Cerebellar nuclear complex (tissue), 1 donor: ENCODE measurements at places on chromosomes 4 and X.

GRCh38 chr4:180380733-180381132, 1862.5 kb upstream of the TENM3 start:
- DNase-seq: no peak

DNA sequence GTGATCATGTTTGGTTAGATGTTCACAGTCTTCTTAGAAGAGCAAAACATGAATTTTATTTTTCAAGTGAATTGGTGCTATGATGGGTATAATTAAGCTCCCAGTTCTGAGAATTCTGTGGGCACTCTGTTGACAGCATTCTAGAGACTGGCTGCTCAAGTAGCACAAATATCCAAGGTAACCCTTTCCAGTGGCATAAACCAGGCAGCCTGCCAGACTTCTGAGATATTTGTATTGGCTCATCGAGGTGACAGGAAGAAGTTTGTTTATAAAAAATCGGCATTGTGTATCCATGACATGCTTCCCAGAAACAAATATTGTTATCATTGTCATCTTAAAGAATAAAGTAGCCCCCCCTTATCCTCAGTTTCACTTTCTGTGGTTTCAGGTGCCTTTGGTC, 28.3 kb downstream of the LANCL3 start:
- no peak for DNase-seq

DNA sequence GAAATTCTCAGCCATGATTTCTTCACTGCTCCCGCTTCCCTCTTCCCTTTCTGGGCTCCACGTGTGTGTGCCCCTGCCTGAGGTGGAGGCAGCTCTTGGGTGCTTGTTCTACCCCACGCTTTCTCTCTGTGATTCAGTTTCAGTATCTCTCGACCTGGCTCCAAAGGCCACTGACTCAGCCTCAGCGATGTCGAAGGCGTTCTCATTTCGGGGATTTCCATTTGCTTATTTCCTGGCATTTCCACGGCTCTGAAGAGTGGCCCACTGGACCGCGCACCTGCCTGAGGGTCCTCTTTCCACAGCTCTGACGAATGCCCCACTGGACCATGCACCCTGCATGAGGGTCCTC, 52.4 kb downstream of the GAK start:
- DNase-seq: no peak

DNA sequence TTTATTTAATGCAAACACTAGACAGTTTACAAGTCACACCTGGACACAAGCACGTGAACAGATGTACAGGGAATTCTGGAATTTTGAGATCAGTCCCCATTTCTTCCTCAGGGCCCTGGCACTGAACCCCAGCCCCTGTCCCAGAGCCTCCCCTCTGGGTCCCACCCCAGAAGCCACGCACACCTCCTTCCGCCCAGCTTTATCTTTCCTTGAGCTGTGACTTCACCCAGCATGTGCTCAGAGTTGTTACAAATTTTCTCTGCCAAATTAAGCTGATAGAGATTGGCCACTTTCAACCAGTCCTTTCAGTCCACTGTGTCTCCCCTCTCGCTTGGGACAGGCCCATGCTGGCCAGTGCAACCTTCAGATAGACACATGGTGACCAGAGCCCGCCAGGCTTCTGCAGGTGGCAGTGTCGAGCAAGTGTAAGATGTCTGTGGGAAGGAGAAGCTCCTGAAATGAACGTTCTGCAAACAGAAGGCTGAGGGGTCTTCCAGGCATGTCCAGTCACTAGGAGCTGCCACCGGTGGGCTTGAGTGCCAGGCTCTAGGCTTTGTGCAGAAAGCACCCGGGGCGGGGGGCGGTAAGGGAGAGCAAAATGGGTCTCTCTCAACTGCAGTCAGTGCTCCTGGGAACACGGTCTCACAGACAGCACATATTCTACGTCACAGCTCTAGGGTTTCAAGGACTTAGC, 73.3 kb downstream of the MTMR1 start:
- DNase-seq: no peak

DNA sequence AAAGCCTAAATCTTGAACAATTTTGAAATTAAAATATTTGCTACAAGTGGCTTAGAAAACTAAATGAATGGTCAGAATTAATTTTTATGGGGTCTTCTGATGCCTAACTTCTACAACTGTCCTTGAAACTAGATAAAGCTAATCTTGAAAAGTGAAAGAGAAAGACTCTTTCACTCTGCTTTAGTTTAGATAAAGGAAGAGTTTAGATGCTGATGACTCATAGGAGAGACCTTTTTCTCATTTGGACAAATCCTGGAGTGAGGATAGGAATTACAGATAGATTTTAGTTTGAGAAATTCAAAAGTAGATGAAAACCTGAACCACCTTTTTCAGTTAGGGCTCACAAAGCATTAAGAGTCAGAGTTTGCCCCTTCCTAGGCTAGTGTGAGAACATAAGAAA, 342.3 kb upstream of the GRID2 start:
- no peak for DNase-seq

DNA sequence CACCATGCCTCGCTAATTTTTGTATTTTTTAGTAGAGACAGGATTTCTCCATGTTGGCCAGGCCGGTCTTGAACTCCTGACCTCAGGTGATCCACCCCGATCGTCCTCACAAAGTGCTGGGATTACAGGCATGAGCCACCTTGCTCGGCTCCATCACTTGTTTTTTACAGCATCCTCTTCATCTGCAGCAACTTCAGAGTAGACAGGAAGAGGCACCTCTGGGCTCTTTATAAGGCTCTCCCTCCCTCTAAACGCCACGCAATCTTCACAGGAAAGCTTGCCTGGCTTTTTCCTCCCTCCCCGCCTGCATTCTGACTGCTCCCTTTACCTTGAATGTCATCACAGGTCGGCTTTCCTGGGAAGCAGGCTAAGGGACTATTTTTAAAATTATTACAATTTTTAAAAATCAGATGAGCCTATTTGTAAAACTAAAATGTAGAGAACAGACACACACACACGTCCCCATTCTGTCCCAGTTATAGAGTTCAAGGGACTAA, 111.5 kb upstream of the LDB2 start:
- no peak for DNase-seq

GRCh38 chr4:121114756-121115155, 42.4 kb upstream of the NDNF start:
- DNase-seq: no peak

DNA sequence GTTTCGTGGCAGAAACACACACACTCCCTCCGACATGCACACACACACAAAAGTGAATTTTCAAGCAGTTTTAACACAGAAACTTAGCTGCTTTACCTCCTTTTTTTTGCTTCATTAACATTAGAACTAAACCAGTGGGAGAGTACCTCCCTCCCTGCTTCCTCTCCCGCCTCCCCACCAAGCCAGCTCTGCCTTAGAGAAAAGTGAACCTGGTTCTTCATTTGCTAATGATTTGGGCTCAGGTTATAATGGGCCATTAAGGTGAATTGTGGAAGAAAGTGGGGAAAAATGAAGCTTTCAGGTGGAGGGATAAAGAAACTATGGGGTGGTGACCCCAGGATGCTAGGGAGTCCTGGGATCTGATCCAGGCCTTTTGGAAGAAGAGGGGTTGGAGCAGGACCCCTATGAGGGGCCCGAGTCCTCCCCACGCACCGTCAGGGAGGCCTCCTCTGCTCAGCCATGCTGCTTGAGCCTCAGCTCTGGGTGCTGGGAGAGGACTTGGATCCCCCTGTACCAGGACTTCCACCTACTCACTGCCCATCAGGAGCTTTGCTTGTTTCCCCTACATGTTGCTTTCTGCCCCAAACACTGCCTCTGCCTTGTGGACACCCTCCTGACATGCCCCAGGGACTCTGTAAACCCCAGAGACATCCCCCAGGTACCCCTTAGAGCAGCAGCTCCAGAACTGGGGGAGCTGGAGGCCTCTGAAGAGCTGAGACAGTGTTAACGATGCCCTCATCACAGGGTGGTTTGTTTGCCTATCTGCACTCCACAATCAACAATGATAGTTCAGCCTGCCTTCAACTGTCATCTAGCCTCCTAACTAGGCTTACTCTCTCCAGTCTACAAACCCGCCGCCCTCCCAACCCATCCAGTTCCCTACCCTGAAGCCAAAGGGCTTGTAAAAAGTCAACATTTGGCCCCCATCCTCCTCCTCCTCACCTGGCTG, 6.5 kb upstream of the JADE1 start:
- DNase-seq: no peak

DNA sequence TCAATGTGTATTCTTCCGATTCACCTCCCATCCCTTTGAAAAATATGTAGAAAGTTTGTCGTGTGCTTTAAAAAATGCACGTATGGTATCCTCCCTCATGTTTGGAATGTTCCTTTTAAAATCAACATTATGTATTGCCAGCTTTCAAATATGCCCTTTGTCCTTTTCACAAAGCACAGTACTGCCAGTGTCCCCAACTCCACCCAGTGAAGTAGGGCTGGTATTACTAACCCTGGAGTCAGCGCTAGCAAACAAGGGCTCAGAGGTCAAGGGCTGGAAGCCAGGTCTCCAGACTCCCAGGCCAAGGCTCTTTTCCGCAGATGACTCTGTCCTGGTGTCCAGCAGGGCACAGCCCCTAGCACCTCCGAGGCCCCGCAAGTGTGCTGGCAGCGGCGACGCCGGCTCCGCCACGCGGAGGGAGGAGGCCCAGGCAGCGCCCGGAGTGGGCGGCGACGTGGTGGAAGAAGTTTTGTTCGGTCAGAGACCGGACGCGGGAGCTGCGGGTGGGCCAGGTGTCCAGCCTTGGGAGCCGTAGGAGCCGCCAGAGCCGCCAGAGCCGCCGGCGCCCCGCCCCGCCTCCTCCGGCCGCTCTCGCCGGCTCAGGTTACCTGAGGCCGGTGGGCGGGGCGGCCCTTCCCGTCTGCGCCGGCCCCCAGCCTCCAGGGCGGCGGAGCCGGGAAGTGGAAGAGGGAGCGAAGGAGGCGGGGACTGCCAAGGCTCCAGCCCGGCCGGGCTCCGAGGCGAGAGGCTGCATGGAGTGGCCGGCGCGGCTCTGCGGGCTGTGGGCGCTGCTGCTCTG, at the start of gene IL13RA1:
TSS of gene IL13RA1 (plus strand) at position 720 of the 799 bp plus-strand sequence. CDS start at position 753, 33 bp downstream.
- DNase-seq: no peak

DNA sequence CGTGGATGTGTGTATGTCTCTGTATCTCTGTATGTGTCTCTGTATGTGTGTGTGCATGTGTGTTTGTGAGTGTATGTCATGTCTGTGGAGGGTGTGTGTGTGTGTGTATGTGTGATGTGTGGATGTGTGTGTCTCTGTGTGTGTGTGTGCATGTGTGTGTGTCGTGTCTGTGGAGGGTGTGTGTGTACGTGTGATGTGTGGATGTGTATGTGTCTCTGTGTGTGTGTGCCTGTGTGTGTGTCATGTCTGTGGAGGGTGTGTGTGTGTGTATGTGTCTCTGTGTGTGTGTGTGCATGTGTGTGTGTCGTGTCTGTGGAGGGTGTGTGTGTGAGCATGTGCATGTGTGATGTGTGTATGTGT, 51.6 kb upstream of the ADRA2C start:
- DNase-seq: no peak

DNA sequence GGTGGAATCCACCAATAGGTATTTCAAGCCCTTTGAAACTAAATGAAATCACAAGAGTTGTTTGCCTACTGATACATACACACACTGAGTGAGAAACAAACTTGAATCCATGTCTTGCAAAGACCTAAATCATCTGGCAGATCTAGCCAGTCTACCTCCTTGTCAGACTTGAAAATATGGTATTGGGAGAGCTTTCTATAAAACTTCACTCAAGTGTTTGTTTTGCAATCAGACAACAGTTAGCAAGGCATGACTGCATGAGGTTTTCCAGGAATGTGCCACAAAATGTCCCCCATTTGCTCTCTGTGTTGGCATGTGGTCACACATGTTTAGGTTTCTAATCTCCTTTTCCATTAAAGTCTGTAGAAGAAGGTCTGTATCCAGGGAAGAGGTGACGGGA, 52.4 kb downstream of the MAP3K15 start:
- no peak for DNase-seq

DNA sequence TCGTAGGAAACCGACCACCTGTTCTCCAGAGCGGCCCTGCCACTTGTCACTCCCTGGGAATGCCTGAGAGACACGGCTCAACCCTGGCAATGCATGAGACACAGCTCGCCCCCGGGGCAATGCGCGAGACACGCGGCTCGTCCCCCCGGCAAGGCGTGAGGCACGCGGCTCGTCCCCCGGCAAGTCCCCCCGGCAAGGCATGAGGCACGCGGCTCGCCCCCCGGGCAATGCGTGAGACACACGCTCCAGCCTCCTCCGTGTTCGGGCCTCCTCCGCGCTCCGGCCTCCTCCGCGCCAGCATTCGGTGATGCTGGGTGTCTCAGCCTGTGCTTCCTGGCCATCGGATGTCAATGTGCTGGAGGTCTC, 27.5 kb upstream of the CPLX1 start:
- no peak for DNase-seq

DNA sequence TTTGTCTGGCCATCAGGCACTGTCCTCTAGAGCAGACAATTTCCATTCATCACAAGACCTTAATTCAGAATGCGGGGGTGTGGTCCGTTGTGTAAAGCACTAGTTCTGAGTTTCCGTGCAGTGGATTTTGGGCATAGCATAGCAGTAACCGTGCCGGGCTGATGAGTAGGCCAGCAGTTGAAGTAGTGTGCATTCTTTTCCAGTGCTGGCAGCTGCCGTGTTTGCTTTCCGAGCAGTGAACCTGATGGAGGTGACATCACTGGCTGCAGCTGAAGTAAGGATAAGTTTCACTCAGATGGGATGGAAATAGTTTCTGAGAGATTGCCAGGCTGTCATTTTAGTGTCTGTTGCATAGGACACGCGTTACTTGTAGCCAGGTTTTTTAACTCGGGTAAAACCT, 107.0 kb upstream of the STIM2 start:
- no peak for DNase-seq

GRCh38 chr4:95500361-95500760, 48.4 kb downstream of the UNC5C start:
- DNase-seq: no peak

DNA sequence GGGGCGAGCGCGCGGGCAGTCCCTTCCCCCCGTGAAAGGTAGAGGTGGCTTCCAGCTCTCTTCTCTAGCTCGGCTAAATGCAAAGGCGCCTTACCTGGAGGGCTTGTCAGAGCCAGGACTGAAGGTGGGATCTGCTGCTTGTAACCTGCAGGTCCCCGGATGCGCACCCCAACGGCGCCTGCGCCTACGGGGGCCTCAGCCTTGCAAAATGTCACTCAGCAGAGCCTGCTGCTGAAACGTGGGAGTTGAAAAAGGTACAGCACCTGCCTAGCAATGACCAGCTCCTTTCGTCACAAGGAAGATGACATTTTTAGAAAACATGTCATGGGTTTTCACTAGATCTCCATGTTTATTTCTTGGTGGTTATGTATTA, 583 bp downstream of the ABHD18 start:
- DNase-seq: no peak

DNA sequence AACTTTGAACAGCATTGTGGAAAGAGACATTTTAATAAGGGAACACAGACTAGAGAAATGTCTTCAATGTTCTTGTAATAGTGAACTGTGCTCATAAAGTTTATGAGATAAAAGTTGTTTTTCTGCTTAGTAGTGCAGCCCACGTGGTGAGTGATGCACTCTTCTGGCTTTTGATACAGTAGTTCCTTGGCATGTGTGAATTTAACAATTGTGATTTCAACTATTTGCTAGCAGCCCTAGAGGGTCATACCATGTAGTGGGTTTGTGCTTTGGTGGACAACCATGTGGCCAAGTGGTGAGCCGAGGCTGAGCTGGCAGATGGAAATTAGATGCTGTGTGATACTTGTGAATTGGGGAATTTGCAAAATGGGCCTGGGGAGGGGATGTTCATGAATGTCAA, 116.2 kb upstream of the SLC4A4 start:
- no peak for DNase-seq

- DNase-seq: no peak
Observed at GRCh38 chrX:110920991-110921390, 125.4 kb upstream of the CHRDL1 start.

GRCh38 chr4:158824425-158825274, 55.8 kb downstream of the FNIP2 start:
- no peak for DNase-seq
